ENCODE measurements at places on chromosomes 3 and 15.

GRCh38 chr3:88057630-88058305, 1.0 kb downstream of the CGGBP1 start:
- peak; percentile 5 for DNase-seq

GRCh38 chr15:78811124-78811824, at the start of gene ADAMTS7:
Gene ADAMTS7, minus strand, starts transcription at chr15:78811464. Its CDS starts 244 bp downstream, at chr15:78811220.
- peak; percentile 88 for DNase-seq

DNA sequence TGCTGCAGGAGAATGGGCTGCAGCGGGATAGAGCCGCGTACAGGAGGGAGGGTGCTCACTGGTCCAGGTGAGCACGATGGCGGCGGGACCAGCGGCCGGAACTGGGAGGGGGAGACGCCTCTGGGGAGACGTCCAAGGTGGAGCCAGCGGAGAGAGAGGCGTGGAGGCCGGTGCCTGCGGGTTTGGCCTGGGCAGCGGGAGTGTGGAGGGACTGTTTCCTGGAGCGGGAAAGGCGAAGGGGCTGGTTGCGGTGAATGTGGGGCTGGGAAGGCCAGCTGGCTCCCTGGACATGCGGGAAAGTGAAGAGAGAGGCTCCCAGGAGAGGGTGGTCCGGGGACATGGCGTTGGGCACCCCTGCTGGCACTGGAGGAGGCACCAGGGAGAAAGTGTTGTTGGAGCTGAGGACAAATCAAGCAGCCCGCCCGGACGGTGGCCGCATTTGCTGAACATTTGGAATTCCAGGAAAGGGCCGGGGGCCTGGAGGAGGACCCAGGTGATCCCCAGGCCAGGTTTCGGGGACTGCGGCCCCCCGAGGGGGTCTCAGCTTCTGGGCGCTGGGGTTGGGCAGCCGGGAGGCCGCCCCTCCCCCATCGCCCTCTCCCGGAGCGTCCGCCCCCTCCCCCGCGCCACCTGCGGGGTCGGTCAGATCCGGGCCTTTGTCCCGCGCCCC, 34.3 kb downstream of the DNAJB8 start:
- no peak for DNase-seq

GRCh38 chr3:59788801-59789200, 739.0 kb upstream of the CFAP20DC start:
- DNase-seq: no peak

- DNase-seq: no peak
These were observed 79.1 kb downstream of the SLC25A26 start for GRCh38 chr3:66299891-66300290.

DNA sequence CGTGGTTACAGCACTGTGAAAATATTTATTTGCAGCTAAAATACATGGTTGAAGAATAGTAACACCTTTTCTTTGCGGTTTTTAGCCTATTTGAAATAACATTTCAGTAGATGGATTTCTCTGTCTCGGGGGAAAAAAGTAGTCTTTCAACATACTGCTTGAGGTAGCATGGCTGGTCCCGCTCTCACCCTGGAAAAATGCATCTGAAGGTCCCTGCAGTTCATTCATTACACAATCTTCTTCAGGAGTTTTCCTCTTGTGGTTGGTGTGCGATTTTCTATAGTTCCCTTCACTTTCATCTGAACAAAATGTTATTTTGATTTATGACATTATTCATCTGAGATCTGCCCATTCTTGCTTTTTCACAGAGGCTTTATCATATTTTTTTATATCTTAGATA, 75.9 kb downstream of the STRIT1 start:
- peak; percentile 56 for DNase-seq

- no peak for DNase-seq
These were observed 72.3 kb downstream of the ITGB5 start for GRCh38 chr3:124814620-124815421.

- peak; percentile 79 for DNase-seq
These were observed 710 bp downstream of the TJP1 start for GRCh38 chr15:29821416-29822099.

DNA sequence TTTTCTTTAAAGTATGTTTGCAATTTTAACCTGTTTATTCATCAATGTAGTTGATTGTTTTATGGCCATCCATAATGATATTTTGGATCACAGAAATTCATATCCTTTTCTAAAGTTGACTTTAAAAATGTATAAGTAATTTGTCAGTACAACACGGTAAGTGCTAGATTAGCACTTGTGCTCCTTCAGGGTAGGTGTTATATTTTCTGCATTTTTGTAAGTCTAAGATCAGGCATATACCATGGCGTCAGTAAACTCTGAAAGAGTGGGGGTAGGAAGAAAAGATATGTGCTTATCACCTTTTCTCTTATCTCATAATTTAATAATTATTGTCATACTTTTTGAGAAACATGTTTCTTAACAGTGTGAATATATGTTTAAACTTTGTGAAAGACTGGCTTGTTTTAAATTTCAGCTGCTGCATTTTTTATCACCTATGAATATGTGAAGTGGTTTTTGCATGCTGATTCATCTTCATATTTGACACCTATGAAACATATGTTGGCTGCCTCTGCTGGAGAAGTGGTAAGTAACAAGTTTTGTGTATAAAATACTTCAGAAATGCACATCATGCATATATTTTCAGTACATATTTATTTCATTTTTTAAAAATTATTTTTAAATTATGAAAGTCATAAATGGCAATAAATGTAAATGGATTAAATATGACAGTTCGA, 22.1 kb downstream of the SLC25A26 start:
- no peak for DNase-seq

DNA sequence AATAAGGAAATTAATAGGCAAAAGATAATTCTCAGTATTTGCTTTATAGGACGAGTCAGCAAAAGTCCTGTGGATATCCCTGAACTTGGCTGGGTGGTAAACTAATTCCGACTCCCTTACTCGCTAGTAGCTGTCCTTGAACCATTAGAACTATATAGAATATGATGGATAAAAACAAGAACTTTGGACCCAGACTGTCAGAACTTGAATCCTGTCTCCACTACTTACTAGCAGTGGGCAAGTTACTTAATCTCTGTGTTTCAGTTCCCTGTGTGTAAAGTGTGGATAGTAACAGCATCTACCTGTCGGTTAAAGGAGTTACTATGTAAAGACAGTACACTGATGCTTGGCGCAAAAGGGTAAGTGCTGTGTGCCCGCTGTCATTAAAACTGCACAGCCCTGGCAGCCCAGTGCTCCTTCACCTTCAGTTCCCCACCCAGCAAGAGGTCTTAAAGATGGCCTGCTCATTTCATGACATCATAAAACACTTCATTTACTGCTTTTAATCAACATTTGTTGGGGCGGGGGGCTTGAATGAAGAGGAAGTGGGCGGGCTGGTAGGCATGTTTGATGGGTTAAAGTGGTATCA, 7.3 kb downstream of the TPM1 start:
- peak; percentile 40 for DNase-seq

GRCh38 chr3:136250903-136251460, 842 bp downstream of the PCCB start:
- DNase-seq: peak; percentile 49

- no peak for DNase-seq
These were observed 26.0 kb downstream of the UBE2E1 start for GRCh38 chr3:23831517-23832394.

DNA sequence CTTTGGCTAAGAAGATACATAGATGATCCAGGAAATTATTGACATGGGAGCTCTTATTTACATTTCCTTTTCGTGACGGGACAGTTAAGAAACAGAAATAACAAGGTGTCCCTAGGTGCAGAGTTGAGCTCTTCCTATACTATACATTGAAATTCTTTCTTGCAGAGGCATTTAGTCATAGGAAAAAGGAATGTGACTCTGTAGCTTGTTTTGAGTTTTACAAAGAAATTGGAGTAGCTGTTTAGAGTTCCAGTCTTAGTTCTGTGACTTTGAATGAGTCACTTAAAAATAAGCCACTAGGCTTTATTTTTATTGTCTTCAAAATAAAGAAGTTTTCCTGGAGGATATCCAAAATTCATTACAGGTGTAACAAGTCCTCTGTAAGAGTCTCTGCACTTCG, 723.5 kb upstream of the SGO1 start:
- DNase-seq: no peak

DNA sequence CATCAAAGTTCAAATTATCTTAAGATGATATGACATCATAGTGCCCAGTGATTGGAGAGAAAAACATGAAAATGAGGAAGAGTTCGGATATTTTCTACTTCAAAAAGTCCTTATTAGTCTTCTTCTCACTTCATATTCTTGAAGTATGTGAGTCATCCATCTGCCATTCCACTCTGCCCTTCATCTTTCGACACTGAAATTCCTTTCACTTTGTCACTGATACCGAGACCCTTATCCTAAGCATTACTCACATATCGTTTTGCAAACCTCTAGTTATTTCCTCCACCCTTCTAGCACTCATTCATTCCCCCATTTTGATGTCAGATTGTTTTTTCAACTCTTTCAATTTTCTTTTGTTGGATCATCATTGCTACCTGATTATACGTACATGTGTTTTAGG, 4.0 kb downstream of the OR5H14 start:
- DNase-seq: no peak

DNA sequence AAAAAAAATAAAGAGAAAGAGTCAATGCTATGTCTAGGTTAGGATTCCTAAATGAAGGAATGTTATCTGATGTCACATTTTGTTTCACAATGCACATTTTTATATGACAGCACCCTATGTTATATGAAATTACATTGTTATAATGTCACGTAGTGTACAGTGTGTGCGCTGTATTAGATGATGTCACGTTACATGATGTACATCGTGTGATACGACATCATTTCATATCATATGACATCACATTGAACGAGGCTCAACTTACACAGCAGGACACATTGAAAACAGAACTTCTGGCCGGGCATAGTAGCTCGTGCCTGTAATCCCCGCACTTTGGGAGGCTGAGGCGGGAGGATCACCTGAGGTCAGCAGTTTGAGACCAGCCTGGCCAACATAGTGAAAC, 150.0 kb downstream of the OCA2 start:
- no peak for DNase-seq

DNA sequence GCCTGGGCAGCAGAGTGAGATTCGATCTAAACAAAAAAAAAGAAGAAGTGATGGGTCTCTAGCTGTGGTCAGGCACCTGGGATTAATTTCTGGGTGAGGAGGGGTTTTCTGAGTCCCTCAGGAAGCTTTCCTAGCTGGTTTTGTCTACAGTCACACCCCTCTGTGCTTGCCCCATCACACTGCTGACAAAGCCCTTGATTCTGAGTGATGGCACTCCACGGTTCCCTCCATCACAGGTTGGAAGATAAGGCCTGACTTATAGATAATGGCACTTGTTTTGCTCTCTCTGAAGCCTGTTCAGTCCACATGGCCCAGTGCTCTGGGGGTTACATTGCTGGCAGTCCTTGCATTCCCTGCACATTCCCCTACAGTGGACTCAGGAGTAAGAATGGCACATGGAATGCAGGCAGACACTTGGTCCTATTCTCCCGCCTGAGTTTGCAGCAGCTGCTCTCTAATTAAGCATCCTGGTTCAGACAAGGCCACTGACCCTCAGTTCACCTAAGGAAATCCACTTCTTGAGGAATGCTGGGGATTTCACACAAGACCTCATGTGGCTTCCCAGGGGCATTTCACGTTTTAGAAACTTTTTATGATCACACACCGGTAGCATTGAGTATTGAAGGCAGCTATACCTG, 81.0 kb upstream of the NMNAT3 start:
- peak; percentile 77 for DNase-seq

GRCh38 chr15:71237456-71238188, 122.4 kb downstream of the THSD4 start:
- DNase-seq: peak; percentile 93

DNA sequence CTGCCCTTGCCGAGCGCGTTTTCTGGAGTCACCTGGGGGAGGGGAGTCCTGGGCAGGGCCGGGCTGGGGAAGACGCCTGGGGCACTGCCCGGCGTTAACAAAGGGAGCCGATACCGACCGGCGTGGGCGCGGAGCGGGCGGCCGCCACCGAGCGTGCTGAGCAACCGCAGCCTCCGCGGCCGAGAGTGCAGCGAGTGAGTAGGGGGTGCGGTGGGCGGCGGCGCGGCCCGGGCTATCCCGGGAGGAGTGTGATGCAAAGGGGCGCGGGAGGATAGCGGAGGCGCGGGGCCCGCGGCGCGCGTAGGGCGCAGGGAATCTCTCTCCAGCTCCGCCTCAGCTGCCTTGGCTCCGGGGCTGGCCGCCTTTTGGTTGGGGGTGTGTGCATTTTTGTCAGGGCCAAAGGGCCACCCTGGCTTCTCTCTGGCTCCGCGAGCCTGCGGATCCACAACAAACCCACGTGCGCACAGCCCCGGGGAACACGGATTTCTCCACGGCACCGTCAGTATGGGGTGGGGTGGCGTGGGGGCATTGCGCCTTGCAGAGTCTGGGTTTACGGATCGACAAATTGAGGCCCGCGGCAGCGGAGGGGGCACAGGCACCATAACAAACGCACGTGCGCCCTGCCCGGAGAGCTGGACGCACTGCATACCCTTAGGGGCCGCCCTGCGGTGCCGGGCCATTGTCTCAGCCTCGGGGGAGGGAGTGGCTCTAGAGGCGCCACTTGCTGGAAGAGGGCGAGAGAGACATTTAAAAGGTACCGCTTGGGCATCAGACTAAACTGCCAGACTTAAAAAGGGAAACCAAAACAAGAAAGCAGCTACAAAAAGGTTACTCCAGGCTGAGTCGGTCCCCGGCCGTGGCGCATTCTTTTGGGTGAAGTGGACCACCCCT, 560 bp downstream of the ST6GAL1 start:
- peak; percentile 47 for DNase-seq

- DNase-seq: no peak
These were observed 14.5 kb downstream of the SPTBN5 start for GRCh38 chr15:41879321-41879845.

DNA sequence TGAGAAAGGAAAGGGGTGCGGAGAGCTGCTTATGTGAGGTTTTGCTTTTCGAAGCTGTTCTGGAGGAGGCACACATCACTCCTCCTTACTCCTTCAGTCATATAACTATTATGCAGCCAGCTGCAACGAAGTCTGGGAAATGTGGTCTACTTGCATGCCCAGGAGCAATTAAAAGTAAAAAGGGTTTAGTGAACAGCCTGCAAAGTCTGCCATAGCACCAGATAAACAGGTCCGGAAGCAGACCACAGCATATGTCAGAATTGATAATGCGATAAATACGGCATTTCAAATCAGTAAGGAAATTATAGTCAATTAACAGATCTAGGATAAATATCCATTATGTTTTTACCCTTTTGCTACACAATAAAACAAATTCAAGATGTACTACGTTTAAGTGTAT, 99.5 kb downstream of the POLR2M start:
- DNase-seq: no peak

DNA sequence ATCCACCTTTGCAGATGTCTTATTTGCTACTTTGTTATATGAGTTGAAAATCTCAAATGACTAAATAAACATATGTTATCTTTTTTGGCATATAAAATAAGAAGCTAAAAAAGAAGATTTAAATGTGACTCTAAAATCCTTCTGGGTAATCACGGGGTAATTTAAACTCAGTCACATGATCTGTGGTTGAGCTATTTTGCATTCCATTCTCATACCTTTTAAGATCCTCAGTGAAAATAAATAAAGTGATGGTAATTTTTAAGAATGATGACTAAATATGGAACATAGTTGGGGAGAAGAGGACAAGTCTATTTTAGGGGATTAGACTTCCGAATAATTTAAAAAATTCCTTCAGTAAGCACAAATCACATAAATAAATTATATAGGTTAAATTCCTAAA, 1076.8 kb downstream of the TUSC7 start:
- peak; percentile 54 for DNase-seq

All from fibroblast of skin of scalp (primary cell).